Stimulated activated CD8-positive, alpha-beta memory T cell treated with anti-CD3 and anti-CD28 coated beads, Interleukin-4, amount 100 ng/mL, for 4 hours (primary cell): ENCODE measurements at places on chromosomes 6 and 20.

DNA sequence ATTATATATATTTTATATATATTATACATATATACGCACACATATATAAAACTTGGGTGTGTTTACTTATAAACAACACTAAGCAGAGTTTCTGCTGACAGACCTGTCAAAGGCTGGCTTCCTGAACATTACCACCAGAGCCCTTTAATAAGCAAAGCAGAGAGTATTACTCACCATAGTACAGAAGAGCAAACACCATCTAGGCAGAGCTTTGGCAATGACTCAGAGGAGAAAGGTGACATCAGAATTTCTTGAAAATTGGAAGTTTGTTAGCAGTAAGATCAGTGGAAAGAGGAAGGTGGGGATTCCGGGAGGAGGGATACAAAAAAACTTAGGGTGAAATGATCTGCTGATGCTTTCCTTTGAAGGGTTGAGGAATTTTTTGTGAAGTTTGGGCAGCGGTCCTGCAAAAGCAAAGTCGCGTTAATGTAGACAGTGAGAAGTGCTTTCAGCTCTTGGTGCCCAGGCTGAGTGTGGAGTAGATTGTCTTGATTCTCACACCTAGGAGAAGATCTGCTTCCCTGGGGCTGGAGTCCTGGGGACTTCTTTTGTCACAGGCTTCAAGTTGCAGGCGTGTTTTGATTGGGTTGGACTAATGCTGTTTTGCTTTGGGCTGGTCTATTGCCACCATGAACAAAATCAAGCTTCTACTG, 109.6 kb upstream of the BACH2 start:
- no peak for DNase-seq

DNA sequence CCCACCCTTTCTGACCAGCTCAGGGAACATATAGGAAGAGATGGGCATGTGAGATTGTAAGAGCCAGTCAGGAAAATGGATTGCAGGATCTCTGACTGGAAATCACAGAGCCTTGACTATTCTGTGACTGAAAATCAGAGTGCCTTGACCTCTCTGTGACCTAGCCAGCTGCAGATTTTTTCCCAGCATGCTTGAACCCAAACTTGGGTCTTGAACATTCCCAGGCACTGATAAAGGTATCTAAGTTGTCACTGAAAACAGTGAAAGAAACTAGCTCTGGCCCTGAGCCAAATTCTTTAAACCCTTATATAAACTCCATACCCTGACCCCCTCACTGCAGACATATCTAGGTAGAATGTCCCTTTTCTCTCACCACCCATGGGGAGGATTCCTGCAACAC, 2.3 kb upstream of the ZNF165 start:
- DNase-seq: no peak

DNA sequence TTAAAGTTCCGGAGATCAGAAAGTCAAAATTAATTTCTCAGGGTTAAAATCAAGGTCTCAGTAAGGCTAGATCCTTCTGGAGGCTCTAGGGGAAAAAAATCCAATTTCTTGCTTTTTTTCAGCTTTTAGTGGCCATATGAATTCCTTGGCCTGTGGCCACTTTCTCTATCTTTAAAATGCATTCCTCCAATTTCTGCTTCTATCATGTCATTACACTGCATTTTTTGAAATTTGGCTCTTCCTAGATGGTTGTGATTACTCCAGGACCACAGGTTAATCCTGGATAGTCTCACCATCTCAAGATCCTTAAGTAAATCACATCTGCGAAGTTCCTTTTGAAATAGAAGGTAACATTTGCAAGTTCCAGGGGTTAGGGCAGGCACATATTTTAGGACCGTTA, 1294.9 kb upstream of the CITED2 start:
- no peak for DNase-seq

- no peak for DNase-seq
Observed at GRCh38 chr6:140480852-140481251, 1106.4 kb upstream of the CITED2 start.

- peak; percentile 72 for DNase-seq
Observed at GRCh38 chr6:36985808-36986703, at the start of gene MTCH1. MTCH1 (minus strand) TSS chr6:36986196; CDS start chr6:36986173, 23 bp downstream.

- DNase-seq: no peak
Observed at GRCh38 chr6:42742116-42742894, 3.6 kb downstream of the TBCC start.

DNA sequence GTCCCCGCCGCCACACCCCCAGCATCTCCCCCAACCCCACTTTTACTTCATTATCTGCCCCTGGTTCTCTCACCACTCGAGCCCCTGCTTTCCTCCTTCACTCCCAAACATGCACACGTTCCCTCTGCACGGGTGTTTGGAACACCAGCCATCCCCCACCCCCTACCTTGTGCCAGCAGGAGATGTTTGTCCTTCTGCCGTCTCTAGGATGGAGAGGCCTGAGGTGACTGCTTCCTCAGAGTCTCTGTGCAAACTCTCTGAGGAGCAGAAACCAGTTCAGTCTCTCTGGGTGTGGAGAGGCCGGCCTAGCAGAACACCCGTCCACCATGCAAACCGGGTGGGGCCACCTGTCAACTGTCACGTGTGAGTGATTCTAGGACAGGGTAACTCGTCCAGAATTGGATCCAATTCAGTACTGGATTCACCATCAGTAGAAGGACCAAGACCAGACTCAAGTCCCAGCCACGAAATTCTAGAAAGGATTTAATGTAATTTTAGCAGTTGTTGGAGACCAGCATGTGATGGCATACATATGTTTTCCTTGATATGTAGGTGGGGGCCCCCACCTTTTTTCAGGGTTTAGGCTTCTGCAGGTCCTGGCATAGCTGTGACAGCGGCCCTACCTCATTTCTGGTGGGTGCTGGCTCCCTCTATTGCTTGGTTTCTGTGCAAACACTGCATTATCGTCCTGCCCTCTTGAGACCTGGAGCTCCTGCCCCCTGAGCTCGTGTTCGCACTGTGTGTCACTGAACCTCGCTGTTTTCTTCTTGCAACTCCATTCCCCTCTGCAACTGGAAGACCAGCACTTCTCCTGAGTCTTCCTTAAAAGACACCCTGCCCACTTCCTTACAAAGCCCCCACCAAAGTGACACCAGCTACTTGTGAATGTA, at the start of gene RAET1E:
TSS of gene RAET1E (minus strand) at position 259 of the 890 bp plus-strand sequence. CDS start 7,212 bp downstream, outside the sequence.
- DNase-seq: no peak

GRCh38 chr6:102749210-102749971, 1355.9 kb downstream of the GRIK2 start:
- no peak for DNase-seq
